ENCODE measurements at places on chromosomes 12 and 14. TPM values are rescaled to one million over a fixed set of nuclear protein-coding genes. Genes with fewer than 3 reads are reported as not detected.

DNA sequence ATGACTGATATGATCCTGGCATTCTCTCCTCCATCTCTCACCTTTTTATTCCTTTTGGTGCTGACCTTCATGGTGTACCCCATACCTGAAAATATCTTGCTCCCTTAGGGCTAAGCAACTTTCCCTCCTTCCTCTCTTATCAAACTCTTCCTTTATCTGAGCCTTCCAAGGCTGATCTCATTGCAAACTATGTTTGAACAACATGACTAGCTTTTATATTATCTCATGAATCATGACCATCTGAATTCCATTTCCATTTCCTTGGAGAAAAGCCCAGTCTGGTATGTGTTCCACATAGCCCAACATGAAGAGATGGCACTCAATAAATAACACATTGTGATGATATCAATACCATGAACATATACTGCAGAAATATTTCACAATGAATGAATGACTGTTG, 111.6 kb downstream of the TSPAN8 start:
- DNase-seq: peak; percentile 49

- no peak for DNase-seq
Measured at GRCh38 chr14:43687921-43688320, 819.2 kb downstream of the FSCB start.

DNA sequence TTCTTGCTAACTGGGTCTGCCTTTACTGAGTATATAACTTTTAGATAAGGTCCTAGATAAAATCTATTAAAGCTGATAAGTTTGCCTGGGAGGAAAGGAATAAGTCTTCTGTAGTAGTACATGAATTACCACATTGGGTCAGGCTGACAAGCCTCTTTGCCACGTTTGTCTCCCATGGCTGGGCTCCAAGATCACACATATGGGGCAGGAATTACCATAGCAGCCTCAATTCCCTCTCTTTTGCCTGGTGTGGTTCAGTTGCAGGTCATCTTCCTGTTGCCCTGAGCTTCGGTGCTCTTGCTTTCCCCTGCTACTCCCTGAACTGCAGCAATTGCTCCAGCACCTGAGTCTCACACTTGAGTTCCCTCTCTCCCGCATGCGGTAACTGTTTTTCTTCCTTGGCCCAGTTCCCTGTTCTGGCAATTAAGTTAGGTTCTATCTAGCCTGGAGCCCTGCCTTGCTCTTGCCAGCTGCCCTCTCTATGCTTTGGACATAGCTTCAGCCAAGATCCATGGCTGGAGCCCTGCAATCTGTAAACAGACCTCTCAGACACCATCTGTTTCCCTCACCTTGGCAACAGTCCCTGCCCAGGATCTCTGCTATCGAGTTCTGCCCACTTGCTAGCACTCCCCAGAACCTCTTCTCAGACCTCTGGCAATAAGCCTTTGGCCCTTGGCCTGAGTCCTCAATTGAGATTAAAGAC, 5.8 kb upstream of the GLT8D2 start:
- DNase-seq: no peak

DNA sequence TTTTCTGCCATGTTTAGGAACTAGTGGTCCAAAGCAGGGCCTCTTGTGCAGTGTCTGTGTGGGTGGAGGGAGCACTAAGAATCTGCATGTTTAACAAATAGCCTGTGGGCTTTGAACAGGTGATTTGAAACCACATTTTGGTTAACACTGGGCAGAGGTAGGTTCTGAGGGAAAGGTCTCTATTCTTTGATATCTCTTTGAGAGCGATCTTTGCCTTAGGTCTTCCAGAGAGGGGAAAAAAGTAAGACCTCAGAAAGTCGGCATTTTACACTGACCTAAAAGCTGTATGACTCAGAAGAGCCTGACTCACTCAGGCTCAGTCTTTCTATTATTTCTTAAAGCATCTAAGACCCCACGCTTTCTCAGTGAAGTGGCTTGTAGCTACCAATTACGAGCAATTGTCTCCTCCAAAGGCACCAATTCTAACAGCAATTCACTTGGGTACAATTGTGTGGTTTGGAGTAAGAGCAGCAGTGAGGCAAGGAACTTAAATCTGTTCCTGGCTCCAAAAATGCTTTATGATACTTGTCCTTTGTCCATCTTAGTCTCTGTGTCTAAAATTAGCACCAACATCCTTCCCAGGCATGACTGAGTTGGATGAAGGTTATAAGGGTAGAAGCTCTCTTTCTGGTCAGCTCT, 8.8 kb downstream of the EIF2B2 start:
- DNase-seq: peak; percentile 82

GRCh38 chr12:66931091-66931490, 252.2 kb upstream of the GRIP1 start:
- no peak for DNase-seq

- no peak for DNase-seq
Measured at GRCh38 chr12:70637303-70638085, at the start of gene PTPRB. Gene PTPRB (minus strand): TSS chr12:70637429. CDS start chr12:70637395, 34 bp downstream.

- DNase-seq: no peak
Measured at GRCh38 chr12:43795716-43796280, 10.3 kb downstream of the TWF1 start.

DNA sequence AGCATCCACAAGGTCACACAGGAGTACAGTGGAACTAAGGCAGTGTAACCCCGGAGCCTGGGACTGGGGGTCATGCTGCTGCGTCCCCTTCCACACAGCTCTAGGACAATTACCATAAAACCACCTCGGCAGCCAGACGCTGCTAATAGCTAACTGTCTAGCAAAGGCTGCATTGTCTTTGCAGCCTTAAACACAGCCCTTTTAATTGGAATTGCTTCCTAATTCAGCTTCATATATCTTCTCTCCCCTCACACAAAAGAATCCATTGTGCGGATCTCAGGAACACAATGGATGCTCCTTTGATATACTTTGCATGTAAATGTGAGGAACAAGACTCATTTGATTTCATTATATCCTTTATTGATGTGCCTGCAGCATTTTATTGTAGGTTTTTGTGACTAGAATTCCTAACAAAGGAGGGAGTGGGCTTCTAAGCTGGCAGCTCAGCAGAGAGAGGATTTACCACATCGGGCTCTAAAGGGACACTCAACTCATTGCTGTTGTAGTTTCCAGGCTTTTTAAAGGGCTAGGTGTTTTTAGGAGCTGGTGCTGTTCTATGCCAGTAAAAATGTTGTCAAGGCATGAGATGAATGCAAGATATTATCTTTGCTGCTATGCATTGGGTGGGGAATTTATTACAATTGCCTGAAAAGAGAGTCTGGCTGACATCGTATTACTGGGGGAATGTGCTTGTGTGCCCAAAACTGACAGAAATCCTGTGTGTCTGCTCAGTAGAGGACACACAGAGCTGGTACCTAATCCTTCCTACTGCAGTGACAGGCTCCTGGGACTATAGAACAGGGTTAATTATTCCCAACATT, 30.4 kb upstream of the DACT1 start:
- DNase-seq: no peak

DNA sequence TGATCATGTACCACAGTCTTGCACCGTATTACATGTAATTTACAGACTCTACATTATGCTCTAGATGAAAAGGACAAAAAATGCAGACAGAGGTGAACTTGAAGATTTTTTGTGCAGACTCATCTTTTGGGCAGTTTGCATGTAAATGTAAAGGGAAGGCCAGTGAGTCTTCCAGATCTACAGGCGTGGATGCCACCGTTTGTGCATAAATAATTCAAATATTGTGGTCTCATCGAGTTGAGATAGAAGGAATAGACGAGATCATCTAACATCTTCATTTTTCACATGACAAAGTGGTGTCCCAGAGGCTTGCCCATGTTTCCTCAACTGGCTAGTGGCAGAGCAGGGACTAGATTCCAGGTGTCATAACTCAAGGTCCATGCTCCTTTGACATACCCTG, 125.2 kb downstream of the ALX1 start:
- DNase-seq: no peak

GRCh38 chr12:6613015-6613775, 6.0 kb upstream of the CHD4 start:
- DNase-seq: peak; percentile 89

GRCh38 chr12:45357539-45358417, 141.9 kb downstream of the ANO6 start:
- peak; percentile 23 for DNase-seq

DNA sequence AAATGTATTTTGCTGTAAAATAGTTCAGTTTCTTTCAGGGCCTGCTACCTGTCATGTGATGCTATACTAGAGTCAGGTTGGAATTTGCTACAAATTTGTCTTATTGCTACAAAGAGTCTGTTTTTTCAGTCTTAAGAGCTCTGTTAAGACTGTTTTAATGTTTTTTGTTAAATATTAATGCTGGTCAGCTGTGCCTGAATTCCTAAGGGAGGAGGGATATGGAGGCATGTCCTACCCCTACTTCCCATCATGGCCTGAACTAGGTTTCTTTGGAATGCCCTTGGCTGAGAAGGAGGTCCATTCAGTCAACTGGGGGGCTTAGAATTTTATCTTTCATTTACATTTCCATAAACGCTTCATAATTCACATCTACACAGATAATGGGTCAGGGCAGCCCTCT, 30.0 kb downstream of the IQSEC3 start:
- DNase-seq: no peak

DNA sequence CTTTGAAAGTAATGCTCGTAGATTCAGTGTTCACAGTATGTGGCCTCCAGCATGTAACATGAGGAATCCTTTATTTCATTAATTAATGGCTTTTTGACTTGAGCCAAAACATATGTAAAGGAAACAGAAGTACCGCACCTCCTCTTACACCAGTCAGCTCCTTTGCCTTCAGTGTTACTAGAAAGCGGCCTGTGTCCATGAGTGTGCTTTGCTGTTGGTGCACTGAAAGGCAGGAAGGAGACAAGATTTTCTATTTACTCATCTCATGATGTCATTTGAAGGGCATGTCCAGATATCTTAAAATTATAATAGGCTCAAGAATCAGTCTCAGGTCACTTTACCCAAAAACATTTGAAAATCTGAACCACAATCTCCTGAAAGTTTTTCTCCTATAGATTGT, 9.9 kb upstream of the CCT2 start:
- DNase-seq: peak; percentile 1

GRCh38 chr14:60506985-60507829, 1.7 kb upstream of the SIX6 start:
- DNase-seq: peak; percentile 59

TAS2R30 gene
- 9.7 TPM for total RNA-seq

BCL11B gene
- 0.88 TPM for total RNA-seq

TFCP2 gene
- 8.3 TPM for total RNA-seq

FGD6 gene
- total RNA-seq: 11.9 TPM

PXN gene
- total RNA-seq: 46.3 TPM

SLC25A47 gene
- not detected for total RNA-seq
